ENCODE measurements at places on chromosomes 16 and 17. TPM values are rescaled to one million over a fixed set of nuclear protein-coding genes. Genes with fewer than 3 reads are reported as not detected.

The HIGD1B gene
- total RNA-seq = not detected

- DNase-seq = no peak
Observed at GRCh38 chr16:69057400-69058378, 47.8 kb upstream of the HAS3 start.

- no peak for DNase-seq
Observed at GRCh38 chr16:3192476-3193019, 4.5 kb downstream of the OR1F1 start.

The CDH8 gene
- total RNA-seq = not detected

- peak; percentile 22 for DNase-seq
Observed at GRCh38 chr17:1907909-1908698, 78.3 kb downstream of the RPA1 start.

DNA sequence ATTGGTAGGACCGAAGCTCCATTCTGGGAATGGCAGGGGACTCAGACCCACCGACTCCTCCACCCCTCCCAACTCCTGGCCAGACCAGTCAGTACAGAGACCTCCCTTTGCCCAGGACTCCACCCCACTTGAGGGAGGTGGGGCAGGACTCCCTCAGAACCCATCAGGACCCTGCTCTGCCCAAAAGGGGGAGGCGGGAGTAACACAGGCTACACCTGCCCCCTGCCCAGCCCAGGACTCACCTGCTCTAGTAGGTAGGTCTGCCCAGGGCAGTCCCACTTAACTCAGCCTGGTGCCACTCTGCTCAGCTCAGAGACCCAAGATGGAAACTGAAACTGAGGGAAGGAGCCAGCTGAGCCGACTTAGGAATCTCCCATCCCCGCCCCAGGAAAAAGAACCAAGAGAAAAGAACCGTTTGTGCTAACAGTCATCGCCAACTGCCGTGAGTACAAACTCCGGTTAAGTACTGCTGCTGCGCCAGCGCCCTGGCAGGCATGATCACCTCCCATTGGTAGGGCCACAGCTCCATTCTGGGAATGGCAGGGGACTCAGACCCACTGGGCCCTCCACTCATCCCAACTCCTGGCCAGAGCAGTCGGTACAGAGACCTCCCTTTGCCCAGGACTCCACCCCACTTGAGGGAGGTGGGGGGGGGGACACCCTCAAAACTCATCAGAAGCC, 503 bp downstream of the DHX58 start:
- peak; percentile 55 for DNase-seq

Data from activated CD4-positive, alpha-beta memory T cell treated with anti-CD3 and anti-CD28 coated beads for 36 hours (primary cell).